ENCODE measurements at places on chromosomes 1 and 21.
A peak's percentile ranks its signal among the peaks of the same experiment; 100 is the strongest.

GRCh38 chr1:27992276-27992675 is 32.5 kb downstream of the XKR8 start:
- no peak for DNase-seq

- DNase-seq: no peak
Observed at GRCh38 chr1:70980361-70980760, 67.3 kb downstream of the PTGER3 start.

DNA sequence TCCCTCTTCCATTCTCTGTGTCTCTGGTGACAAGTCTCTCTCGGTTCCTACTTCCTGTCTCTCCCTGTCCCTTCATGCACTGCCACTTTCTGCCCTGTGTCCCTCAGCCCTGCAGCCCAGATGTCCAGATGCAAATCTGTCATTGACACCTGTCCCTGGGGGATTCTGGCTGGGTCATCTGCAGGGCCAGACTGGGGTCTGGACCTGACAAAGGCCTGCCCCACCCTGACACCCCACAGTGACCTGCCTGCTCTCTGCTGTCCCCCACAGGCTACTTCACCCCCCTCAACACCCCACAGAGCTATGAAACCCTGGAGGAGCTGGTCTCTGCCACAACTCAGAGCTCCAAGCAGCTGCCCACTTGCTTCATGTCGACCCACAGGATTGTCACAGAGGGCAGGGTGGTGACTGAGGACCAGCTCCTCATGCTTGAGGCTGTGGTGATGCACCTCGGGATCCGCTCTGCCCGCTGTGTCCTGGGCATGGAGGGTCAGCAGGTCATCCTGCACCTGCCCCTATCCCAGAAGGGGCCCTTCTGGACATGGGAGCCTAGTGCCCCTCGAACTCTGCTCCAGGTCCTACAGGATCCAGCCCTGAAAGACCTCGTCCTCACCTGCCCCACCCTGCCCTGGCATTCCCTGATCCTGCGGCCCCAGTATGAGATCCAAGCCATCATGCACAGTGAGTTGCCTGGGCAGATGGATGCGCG is 7.2 kb downstream of the THEMIS2 start:
- no peak for DNase-seq

DNA sequence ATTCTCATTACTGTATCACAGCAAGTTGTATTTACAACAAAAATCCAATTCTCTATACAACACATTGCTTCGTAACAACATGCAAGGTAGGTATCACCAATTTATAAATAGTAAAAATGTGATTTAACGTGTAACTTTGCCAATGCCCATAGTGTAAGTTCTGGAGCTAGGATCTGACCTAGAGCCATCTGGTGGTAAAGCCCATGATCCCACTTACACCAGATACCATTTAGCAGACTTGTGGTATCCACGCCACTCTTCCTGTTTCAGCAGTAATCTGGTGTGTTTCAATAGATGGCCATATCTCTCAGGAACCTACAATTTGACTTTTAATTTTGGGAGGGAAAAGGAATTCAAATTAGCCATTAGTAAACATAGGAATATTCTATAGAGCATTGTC is 10.2 kb downstream of the SETSIP start:
- DNase-seq: no peak

GRCh38 chr21:28675331-28676041 is 317.2 kb downstream of the LTN1 start:
- peak; percentile 37 for DNase-seq

GRCh38 chr1:223712194-223712849 is at the start of gene CAPN2:
TSS of gene CAPN2 (plus strand) at chr1:223712539. CDS start at chr1:223712641, 102 bp downstream.
- DNase-seq: peak; percentile 88

DNA sequence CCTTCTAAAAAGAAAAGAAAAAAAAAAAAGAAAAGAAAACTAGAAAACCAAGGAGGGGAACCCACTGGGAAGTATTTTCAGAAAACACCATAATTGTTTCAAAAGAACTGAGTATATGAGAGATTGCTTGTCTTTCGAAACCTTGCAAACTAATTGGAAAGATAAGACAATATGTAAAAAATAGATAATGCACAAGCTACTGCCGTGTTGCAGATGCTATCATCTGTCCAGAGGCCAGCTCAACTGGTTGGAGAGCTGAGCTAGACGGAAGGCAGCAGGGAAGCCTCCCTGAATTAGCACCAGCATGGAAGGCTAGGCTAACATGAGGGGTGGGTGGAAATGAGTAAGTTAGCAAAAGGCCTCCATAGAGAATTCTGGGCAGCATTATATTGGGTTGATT is 16.2 kb upstream of the CACHD1 start:
- DNase-seq: no peak

GRCh38 chr1:47906009-47906432 is 91.2 kb downstream of the TRABD2B start:
- DNase-seq: no peak

GRCh38 chr1:24111996-24112779 is at the start of gene MYOM3:
TSS of gene MYOM3 (minus strand) at chr1:24112135. CDS start at chr1:24108636, 3,499 bp downstream.
- peak; percentile 83 for DNase-seq

- DNase-seq: no peak
Observed at GRCh38 chr21:15679630-15680029, 50.2 kb upstream of the USP25 start.

DNA sequence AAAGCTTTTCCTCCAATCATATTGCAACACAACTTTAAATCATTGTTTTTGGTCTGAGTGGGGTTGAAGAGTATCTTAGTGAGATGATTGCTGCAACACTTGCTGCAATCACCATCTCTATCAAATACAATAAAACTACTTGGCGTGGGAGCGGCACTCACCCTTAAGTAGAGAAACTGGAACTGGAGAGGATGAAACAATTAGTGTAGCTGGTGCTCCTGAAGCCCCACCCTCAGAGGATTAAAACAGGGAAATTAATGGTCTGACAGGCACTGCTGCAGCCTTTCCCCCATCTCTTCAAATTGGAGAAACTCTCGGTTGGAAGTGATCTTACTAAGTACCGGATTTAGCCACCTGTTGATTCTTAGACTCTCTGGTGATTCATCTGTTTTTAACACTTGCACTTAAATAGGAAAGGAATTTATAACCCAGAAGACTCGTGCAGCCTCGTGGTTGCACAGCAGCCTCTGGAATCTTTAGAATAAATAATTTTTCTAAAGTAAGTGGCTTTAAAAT is 80.5 kb upstream of the KIF26B start:
- peak; percentile 43 for DNase-seq

- DNase-seq: no peak
Observed at GRCh38 chr1:173043253-173043652, 7.5 kb downstream of the TNFSF18 start.

- no peak for DNase-seq
Observed at GRCh38 chr1:42165511-42166210, 1.1 kb upstream of the GUCA2A start.

- no peak for DNase-seq
Observed at GRCh38 chr21:30740462-30740861, 6.6 kb downstream of the KRTAP21-2 start.

DNA sequence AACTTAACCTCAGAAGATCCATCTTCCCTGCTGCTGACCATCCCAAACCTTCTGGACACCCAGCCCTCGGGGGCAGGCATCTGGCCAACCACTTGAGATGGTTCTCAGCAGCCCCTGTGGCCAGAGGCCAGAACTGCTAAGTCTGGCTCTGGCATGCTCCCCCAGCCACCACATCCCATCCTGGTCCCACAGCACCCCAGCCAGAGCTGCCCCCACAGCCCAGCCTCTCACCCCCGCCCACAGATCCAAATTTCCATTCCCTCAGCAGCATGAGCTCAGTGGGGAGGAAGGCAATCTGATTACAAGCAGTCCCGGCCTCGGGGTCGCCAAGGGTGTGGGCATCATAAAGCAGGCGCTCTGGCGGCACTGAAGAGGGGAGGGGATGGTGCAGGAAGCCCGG is 45.6 kb downstream of the GLIS1 start:
- DNase-seq: peak; percentile 15

- DNase-seq: no peak
Observed at GRCh38 chr1:53943490-53944043, 1.9 kb downstream of the IFT25 start.

DNA sequence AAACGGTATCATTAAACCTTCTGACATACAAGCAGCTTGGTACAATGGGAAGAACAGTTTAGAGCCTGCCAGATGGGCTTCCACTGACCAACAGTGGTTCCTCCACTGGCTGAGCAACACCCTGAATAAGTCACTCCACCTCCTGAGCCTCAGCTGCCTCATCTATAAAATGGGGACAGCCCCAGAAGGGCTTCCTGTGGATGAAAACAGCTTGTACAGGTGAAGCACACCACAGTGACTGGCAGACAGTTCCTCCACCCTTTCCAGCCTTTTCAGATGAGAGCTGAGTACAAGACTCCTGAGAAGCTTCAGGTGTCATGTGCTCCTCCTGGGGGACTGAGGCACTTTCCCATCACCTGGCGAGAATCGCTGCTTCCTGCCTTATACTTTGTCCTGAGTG is 2.1 kb downstream of the CAPZB start:
- DNase-seq: no peak

DNA sequence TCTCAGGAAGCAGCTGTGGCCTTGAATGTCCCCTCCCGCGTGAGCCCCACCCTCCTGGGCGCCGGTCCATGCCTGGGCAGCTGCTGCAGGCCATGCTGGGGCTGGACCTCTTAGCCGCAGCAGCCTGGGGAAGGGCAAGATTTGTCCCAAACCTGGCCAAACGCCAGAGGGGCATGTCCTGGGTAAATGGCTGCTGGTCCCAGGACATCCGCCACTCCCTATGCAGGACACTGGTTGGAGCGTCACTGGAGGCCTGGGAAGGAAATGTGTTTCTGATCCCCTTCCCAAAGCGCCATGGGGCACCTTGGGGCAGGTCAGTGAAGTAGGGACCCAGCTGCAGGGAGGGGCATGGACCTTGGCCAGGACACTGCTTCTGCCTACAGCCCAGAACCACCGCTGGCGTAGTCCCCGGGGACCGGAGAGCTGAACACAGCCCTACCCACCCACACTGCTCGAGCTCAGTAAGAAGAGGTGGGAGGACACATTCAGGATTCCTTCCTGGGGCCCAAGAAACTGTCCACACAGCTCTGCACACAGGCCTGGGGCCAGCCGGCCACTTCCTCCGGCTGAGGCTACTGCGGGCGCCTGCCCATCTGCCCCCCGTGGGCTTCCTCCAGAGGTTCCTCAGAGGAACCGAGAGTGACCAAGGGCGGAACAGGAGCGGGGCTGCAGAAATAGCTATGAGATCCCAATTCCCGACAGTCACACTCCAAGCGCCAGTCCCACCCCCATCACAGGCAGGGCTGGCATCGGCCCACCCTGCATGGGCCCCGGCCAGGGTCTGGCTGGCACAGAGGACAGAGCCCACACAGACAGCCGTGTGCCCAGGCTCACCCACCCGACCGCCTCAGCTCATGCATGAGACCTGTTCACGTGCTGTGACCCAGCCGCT is 10.8 kb upstream of the PLEKHG5 start:
- no peak for DNase-seq

DNA sequence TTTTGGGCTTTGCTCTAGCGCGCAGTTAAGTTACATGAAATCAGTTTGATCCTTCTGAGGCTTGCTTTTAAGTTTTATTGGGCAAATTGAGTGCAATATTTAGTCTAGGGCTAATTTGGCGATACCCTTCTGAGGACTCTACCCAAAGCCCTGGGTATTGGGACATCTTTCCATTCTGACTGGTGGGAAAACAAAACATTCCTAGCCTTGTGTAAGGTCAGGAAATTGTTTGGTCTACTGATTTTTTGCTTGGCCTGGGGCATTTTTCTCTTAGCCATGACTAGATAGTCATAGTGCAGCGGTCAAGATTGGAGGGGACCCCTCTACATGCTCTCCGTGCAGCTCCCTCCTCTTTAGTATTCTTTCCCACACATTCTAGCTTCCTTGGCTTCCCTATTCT is 189.6 kb upstream of the PTGFR start:
- peak; percentile 33 for DNase-seq

- no peak for DNase-seq
Observed at GRCh38 chr1:184289825-184290550, 96.8 kb upstream of the C1orf21 start.

- DNase-seq: peak; percentile 71
Observed at GRCh38 chr1:45359882-45360513, 19.8 kb upstream of the MUTYH start.

- DNase-seq: no peak
Observed at GRCh38 chr1:56506951-56507491, 72.3 kb downstream of the PLPP3 start.

GRCh38 chr1:74522148-74522547 is 9.7 kb upstream of the LRRC53 start:
- no peak for DNase-seq

DNA sequence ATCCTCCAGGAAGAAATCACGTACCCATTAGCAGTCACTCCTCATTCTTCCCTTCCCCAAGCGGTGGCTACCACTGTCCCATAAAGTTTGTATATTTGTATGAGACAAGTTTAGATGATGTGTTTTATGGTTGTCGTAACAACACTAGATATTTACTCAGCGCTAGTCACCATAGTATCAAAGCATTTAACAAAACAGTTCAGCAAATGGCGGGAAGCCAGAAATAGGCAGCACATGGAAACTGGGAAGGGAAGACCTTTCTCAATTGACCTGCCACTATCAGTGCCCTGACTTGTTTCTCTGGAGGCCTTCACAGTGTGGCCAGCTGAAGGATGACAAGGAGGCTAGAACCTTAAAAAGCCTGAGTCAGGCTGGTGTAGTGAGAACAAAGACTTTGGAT is 31.1 kb downstream of the CNST start:
- DNase-seq: peak; percentile 89

DNA sequence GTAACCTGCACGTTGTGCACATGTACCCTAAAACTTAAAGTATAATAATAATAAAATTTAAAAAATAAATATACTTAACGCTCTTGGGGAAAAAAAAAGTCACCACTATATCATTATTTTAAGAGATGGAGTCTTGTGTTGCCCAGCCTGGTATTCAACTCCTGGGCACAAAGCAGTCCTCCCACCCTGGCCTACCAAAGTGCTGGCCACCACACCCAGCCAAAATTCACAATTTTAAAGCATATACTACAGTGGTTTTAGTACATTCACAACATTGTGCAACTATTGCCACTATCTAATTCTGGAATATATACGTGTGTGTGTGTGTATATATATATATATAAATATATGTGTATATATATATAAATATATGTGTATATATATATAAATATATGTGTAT is 5.9 kb downstream of the HMGN2 start:
- no peak for DNase-seq

GRCh38 chr1:248825909-248826760 is at the start of gene SH3BP5L:
TSS of gene SH3BP5L (minus strand) at chr1:248825915. CDS start at chr1:248824935, 980 bp downstream.
- DNase-seq: peak; percentile 96

- peak; percentile 99 for DNase-seq
Observed at GRCh38 chr1:201461645-201462441, 7.1 kb downstream of the PHLDA3 start.

DNA sequence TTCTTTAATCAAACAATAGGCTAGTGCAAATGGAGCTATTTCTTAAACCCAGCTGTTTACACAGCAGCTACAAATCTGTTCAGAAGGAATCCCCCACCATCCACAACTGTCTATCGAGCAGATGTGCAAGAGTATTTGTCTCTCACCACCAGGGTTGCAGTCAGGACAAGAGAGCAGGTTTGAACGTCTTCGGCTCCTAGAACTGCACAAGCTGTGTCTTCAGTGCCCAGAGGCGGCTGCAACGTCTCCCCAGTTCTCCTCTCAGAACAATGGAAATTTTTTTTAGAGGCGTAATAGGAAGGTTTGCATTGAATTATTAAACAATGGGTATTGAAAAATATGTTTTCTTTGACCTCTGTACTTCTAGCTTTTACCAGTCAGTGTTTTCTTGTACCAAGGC is 7.3 kb downstream of the OVAAL start:
- no peak for DNase-seq
